ENCODE measurements at places on chromosomes 7 and 10.

DNA sequence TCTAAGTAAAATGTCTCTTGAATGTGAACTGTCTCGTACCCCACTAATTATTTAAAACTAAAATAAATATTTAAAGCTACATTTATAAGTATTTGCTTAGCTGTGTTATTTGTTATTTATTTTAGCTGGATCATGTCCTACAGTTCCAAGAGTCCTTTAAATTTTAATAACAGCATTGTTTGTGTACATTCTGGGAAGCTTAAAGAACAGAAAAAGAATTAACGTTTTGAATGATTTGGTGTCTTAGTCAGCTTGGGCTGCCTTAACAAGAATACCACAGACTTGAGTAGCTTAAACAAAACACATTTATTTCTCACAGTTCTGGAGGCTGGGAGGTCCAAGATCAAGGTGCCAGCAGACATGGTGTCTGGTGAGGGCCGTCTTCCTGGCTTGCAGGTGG, 107.4 kb downstream of the ITIH5 start:
- no peak for DNase-seq

GRCh38 chr7:65287023-65287422, 86.6 kb upstream of the ZNF92 start:
- no peak for DNase-seq

GRCh38 chr7:82975811-82976468, 186.7 kb downstream of the PCLO start:
- no peak for DNase-seq

GRCh38 chr7:76509931-76510877, at the start of gene UPK3B:
Gene UPK3B, plus strand, starts transcription at chr7:76510552. Its CDS starts 101 bp downstream, at chr7:76510653.
- no peak for DNase-seq

DNA sequence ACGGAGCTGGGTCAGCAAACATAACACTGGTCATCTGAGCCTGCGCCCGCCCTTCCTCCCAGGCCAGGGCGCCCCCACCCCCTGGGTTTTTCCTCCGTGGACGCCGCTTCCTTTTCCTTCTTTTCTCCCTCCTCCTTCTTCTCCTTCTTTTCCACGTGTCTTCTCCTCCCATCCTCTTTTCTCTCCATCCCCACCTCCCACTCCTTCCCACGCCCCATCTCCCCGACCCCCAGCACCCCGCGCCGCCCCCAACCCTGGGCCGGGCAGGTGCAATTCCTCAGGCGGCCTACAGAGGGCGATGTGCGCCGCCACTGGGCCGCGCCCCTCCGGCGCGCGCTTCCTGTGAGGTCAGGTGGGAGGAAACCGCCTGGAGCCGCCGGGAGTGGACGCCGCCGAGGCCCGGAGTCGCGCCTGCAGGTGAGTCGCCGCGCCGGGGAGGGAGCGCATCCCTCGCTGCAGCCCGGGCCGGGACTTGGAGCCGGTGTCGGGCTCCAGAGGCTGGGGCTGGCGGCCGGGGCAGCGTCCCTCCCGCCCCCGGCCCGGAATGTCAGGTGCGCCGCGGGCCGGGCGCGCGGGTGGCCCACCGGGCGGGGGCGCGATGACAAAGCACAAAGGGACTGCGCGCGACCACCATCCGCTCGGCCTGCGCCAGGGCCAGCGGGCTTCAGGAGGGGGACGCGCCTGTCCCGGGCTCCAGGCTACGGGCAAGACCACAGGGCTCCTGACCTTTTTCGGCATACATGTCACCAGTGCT, at the start of gene FAM241B:
Gene FAM241B (plus strand): TSS at position 351 of the 754 bp plus-strand sequence. CDS start 1,497 bp downstream, outside the sequence.
- DNase-seq = peak; percentile 74

GRCh38 chr10:77773631-77774426, 136.2 kb upstream of the KCNMA1 start:
- DNase-seq = no peak

DNA sequence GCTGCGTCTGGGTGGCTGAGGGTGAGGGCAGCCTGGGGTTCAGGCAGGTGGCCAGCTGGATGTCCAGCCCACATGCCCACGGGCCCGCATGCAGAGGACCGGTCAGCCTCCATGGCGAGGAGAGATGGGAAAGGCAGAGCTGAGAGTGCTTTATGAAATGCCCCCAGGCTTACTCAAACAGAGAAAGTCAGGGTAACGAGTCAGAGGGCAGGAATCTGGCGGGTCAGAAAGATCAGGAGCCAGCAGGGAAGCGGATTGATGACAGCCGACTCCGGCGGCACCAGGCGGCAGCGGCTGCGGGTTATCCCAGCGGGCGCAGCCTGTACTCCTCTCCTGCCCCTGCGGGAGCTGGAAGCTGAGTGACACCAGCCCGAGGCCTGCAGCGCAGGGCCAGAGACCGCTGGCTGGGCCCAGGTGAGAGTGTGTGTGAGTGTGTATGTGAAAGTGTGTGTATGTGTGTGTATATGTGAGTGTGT, 13.4 kb downstream of the SLC13A4 start:
- DNase-seq = no peak

DNA sequence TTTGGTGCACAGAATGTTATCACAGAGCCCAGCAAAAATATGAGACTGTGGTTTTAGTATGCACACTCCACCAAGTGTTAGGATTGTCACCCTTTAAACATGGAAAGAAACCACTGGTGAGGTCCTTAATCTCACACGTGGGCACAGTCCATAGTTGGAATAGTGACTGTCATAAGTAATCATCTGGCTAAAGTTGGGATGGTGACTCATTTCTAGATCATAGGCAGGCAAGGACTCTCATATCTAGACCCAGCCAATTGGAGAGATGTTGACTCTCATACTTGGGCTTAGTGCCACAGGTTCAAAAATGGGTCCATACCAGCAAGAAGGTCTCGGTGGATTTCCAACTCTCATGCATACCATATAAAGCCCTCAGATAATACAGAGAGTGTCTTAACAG, 39.6 kb upstream of the ZNF680 start:
- no peak for DNase-seq

DNA sequence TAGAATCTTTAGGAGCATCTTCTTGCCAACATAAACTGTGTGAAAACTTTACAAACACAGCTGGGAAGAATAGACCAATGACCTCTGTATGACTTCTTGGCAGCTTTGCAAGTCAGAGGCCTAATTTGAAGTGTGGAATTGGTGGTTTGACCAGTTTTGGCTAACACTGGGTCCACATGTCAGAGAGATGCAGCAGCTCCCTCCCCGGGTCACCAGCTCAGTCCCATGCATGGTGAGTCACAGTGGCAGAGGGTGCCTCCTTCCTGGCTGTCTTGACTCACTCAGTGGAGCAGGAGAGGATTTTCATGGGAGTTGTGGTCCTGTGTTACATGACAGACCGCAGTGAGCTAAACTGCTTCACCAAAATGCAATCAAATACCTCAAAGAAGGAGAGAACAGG, 8.2 kb upstream of the STARD3NL start:
- DNase-seq = no peak

- DNase-seq = no peak
Measured at GRCh38 chr10:61475449-61475873, 22.3 kb upstream of the TMEM26 start.

GRCh38 chr10:120051671-120052070, 159.1 kb downstream of the SEC23IP start:
- no peak for DNase-seq

DNA sequence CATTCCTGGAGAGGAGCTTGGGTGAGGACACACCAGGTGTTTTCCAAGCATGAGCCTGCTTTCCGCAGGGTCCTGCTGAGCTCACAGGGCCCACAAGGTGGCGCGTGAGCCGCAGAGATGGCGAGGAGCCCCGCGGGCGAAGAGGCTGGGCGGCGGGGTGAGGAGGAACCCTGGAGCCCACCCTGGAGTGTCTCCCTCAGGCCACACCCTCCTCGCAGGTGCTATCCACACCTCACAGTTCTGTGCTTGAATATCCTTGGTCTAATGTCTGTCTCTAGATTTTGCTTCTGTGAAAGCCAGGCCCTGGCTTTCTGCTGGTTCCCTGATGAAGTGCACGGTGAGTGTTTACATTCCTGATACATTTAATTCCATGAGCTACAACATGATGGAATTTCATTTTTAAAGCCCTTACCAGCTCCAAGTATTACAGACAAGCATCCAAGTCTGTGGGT, 433.6 kb downstream of the ACTR3B start:
- DNase-seq = no peak

GRCh38 chr7:86968618-86969017, 90.8 kb downstream of the ELAPOR2 start:
- no peak for DNase-seq

DNA sequence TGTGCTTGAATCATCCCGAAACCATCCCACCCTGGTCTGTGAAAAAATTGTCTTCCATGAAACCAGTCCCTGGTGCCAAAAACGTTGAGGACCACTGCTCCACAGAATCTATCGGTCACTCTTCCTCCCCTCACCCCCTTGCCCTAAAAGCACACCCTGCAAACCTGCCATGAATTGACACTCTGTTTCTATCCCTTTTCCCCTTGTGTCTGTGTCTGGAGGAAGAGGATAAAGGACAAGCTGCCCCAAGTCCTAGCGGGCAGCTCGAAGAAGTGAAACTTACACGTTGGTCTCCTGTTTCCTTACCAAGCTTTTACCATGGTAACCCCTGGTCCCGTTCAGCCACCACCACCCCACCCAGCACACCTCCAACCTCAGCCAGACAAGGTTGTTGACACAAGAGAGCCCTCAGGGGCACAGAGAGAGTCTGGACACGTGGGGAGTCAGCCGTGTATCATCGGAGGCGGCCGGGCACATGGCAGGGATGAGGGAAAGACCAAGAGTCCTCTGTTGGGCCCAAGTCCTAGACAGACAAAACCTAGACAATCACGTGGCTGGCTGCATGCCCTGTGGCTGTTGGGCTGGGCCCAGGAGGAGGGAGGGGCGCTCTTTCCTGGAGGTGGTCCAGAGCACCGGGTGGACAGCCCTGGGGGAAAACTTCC, 784 bp upstream of the SERPINE1 start:
- no peak for DNase-seq

- no peak for DNase-seq
Measured at GRCh38 chr7:74222851-74223710, 13.3 kb downstream of the LAT2 start.

- no peak for DNase-seq
Measured at GRCh38 chr10:126185676-126186447, 202.4 kb downstream of the ADAM12 start.

GRCh38 chr10:103145860-103146466, 47.1 kb downstream of the NT5C2 start:
- DNase-seq = no peak

GRCh38 chr10:72173619-72174296, 42.1 kb upstream of the ANAPC16 start:
- DNase-seq = no peak

- no peak for DNase-seq
Measured at GRCh38 chr7:158446706-158447105, 140.9 kb downstream of the PTPRN2 start.

DNA sequence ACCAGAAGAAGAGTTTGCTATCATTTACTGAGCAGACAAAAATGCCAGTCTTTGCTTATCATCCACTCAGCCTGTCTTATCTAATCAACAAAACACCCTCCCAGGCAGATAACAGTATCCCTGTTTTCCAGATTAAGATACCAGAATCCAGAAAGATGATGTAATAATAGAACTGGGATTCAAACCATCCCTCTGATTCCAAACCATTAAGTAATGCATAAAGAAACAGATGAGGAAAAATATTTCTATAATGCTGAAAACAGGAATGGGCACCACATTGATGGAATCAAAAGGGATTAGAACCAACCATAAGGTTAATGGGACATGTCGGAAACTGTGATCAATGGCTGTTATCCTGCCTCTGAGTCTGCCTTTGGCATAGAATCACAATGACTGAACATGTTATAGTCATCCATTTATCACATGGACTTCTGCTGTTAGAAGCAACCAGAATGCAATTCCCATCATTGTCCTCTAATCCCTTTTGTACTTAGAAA, 92.1 kb upstream of the RSU1 start:
- DNase-seq = no peak

- no peak for DNase-seq
Measured at GRCh38 chr10:61633665-61634064, 29.1 kb upstream of the CABCOCO1 start.

DNA sequence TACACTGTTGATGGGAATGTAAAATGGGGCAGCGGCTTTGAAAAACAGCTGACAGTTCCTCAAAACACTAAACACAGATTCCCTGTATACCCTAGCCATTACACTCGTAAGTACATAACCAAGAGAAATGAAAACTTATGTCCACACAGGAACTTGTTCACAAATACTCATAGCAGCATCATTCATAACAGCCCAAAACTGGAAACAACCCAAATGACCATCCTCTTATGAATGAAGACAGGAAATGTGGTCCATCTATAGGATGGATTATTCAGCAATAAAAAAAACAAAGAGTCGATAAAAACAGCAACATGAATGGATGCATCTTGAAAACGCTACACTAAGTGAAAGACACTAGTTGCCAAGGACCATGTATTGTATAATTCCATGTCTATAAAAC, 23.7 kb downstream of the NMT2 start:
- DNase-seq = no peak

GRCh38 chr7:104962781-104963180, 51.2 kb upstream of the KMT2E start:
- no peak for DNase-seq

GRCh38 chr7:135207406-135208101, 3.8 kb downstream of the WDR91 start:
- no peak for DNase-seq

- no peak for DNase-seq
Measured at GRCh38 chr10:128833671-128834070, 633.4 kb upstream of the MGMT start.
